Kasumi-1 (cell line): ENCODE measurements at places on chromosomes 4 and X.

GRCh38 chrX:35842674-35843073 is 44.5 kb downstream of the MAGEB16 start:
- DNase-seq = peak; percentile 87

GRCh38 chrX:108001218-108001814 is 19.1 kb upstream of the TEX13B start:
- peak; percentile 63 for DNase-seq

GRCh38 chr4:4930677-4931076 is 71.2 kb downstream of the MSX1 start:
- DNase-seq = no peak

DNA sequence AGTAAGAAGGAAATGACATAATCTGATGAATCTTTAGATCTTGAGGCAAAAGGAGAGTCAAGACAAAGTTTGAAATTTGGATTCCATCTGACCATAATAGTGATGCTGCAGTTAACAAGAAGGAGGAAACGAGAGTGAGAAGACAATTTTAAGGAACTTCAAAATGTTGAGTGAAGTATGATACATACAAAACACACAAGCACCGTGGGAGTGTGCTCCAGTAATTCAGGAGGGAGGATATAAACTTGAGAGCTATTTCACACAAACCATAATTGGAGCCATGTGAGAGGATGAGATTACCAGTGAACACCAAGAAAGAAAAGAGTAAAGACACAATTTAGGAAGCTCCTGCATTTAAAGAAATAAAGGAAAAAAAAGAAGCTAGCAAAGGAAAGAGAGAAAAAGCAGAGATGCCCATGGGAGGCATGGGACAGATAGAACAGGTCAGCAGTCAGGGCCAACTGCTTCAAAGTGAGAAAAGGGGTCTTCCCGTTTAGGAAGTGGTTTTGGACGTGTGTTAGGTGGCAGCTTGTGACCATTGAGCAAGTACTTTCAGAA is 150.7 kb upstream of the SLC7A11 start:
- DNase-seq = no peak

GRCh38 chr4:74624351-74625151 is 169.8 kb downstream of the BTC start:
- peak; percentile 56 for DNase-seq

DNA sequence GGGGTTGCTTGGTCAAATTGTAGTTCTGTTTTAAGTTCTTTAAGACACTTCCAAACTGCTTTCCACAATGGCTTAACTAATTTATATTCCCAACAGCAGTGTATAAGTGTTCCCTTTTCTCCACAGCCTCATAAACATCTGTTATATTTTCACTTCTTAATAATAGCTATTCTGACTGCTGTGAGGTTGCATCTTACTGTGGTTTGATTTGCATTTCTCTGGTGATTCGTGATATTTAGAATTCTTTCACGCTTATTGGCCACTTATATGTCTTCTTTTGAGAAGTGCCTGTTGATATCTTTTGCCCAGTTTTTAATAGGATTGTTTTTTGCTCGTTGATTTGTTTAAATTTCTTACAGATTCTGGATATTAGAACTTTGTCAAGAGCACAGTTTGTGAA is 278.6 kb upstream of the ITM2A start:
- no peak for DNase-seq

DNA sequence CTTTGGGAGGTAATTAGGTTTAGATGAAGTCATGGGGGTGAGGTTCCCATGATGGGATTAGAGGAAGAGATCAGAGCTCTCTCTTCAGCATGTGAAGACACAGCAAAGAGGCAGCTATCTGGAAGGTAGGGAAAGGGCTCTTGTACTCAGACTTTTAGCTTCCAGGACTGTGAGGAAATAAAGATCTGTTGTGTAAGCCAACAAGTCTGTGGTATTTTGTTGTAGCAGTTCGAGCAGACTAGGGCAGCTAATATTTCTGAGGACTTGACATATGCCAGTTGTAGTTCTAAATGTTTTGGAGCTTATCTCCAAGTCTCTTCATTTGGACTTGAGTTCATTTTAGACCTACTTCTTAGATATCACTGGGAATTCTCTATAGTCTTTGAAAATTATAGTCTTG is 137.3 kb upstream of the PDE5A start:
- DNase-seq = no peak

DNA sequence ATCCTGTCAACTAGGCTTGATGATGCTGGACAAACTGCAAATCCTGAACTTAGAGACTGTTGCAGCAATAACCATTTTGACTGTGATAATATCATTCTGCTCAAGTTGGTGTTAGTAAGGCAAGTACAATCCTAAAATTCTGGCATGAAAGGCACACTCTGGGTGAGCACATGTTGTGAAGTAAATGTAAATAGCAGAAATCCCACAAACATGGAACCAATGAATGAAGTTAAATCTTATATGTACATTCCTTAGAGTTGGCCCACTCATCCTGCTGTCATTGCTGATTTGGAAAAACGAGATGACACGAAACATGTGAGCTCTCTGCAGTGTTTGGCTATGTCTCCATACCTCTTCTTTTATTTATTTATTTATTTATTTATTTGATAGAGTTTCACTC is 21.0 kb downstream of the RBM47 start:
- DNase-seq = no peak

- no peak for DNase-seq
These were observed 38.6 kb downstream of the MTMR1 start for GRCh38 chrX:150731795-150732194.

- no peak for DNase-seq
These were observed 80.8 kb upstream of the RPS6KA3 start for GRCh38 chrX:20347481-20347880.

DNA sequence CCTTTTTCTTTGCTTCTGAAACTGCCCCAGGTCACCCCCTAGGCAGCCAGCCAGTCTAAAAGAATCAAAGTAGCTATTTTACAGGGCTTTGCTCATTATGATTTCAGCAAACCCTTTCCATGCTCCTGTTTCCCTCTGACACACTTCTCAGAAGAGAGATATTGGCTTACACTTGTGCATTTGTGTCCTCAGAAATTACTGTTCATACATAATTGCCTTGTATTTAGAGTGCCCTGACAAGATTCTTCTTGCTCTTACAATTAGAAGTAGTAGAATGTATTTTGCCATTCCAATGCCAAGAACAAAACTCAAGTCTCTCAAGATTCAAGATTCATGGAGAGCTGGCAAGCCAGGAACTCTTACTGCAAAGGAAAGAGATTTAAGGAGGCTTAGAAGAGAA is 531.0 kb upstream of the ZFP42 start:
- DNase-seq = no peak

GRCh38 chr4:128385683-128386304 is 98.2 kb upstream of the PGRMC2 start:
- DNase-seq = no peak

GRCh38 chrX:72029483-72030411 is 102.0 kb downstream of the RTL5 start:
- no peak for DNase-seq

DNA sequence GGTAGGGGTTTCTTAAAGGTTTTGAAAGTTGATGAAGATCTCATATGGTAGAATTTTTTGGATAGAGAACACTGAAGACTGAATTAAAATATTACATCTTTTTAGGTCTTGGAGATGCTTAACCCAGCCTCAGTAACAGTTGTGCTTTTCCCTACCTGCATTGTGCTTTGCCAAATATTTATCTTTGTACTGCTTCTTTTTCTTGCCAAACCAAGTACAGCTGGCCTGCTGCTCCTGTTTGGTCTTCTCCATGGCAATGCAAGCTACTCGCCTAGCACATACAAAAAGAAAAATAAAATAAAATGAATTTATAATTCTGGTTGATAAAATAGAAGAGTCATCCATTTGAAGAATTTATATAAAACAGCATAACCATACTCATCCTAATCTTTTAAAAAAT is 95.4 kb downstream of the NYX start:
- no peak for DNase-seq

DNA sequence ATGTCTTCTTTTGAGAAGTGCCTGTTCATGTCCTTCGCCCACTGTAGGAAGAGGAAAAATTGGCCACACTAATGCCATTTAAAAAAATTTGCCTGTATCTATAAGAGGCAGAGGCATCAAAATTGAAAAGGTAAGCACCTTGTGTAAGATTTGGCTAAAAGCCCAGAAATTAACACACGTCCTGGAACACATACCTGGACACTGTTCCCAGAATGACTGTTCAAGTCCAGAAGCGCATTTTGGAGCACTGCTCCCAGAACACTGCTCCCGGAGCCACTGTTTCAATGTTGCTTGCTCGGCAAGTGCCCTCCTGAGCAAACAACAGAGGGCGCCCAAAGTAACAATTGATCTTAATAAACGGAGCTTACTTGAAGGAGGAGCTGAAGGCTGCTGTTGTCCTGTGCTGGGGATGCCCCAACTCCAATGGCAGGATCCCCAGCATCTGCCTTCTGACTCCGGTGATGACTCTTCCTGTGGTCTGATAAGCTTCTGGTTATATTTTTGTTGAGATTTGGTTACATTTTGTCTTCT is 1958.6 kb downstream of the C4orf33 start:
- DNase-seq = no peak

DNA sequence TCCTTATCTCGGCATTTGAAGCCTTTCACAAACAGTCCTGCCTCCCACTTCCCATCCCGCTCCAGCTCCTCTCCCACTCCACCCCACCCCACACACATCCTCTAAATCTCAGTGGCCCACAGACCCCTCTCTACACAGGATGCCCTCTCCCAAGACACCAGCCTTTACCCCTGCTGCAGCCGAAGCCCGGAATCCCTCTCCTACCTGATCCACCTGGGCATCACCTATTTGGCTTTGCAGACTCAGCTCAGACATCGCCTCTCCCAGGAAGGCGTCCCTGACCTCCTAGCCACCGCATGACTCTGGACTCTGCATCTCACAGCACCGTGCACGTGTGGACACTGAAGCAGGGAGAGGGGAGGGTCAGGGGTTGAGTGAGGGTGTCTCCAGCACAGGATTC is 11.5 kb downstream of the PPP2R2C start:
- DNase-seq = no peak

DNA sequence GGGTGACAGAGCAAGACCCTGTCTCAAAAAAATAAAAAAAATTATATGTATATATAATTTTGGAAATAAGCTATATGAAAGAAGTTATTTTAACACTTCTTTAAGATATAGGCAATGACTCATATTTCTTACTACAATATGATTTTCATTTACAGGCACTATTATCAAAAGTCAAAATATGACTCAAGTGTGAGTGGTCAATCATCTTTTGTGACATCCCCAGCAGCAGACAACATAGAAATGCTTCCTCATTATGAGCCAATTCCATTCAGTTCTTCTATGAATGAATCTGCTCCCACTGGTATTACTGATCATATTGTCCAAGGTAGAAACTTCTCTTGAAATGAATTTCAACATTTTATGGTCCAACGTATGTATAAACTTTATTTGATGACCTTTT is 20.8 kb downstream of the OCIAD1 start:
- no peak for DNase-seq

- DNase-seq = no peak
These were observed 98.8 kb downstream of the SCFD2 start for GRCh38 chr4:53267026-53267425.

- DNase-seq = no peak
These were observed 30.5 kb upstream of the NAP1L5 start for GRCh38 chr4:88728146-88728545.

DNA sequence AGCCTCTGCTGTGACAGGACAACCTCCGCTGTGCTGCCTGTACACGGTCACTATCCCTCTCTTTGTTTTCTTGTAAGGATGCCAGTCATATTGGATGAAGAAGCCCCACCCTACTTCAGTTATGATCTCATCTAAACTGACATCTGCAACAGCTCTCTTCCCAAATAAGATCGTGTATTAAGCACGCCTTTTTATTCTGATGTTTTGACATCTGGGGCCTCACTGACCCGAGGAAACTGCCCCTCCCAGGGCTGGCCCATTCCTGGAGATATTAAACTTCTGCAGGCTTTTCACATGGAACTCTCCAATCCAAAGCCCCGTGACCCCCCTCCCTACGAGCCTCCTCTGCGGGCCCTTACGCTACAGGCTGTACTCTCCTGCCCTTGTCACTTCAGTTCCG is 232.0 kb downstream of the ARHGAP10 start:
- no peak for DNase-seq

- DNase-seq = no peak
These were observed 1177.6 kb downstream of the ADGRL3 start for GRCh38 chr4:62377700-62378099.

DNA sequence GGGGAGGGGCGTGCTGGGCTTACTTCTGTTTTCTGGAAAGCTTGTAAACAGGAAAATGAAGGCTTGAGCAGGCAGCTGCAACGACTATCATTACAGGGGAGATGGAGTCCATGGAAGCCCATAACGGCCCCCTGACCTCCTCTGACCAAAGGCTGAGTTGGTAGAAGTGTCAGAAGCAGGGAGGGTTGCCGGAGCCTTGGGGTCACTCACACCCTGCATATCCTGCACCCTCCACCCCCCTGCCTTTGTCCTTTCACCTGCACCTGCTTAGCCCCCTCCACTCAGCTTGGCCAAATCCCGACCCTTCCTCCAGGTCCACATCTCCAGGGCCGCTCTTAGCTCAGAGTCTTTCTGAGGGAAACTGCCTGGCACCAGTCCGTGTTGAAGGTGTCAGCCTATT is 12.5 kb upstream of the MSX1 start:
- DNase-seq = no peak

DNA sequence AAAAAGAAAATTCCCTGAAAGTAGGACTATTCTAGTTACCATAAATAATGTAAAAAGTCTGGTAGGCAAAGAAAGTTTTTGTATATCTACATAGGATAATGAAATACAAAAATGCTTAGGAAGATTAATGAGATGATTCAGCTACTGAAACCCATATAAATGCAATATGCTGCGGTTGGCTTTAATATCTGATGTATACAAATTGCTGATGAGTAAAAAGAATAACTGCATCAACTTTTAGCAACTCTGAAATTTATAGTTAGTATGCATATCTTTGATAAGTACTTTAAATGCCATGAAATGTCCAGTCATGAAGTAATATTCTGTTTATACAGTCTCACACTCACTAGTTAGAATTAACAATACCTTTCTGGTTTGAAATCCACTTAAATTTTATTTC is 404.8 kb downstream of the TLL1 start:
- no peak for DNase-seq

DNA sequence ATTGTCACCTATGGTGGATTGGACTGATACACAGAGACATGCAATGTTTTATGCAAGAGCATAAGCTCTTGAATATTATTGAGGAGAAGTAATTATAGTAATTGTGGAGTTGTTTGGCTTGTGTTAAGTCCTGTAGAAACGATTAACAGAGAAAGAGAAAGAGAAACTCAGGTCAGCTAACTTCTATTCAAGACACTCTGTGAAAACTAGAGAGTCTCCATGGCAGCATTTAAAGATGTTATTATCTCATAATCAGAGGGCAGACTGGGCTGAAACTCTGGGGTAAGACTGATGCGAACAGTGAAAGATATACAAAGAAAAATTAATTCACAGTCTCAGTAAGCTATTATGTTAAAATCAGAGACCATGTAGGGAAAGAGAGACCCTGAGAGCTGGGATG is 625.7 kb downstream of the FAT4 start:
- no peak for DNase-seq

DNA sequence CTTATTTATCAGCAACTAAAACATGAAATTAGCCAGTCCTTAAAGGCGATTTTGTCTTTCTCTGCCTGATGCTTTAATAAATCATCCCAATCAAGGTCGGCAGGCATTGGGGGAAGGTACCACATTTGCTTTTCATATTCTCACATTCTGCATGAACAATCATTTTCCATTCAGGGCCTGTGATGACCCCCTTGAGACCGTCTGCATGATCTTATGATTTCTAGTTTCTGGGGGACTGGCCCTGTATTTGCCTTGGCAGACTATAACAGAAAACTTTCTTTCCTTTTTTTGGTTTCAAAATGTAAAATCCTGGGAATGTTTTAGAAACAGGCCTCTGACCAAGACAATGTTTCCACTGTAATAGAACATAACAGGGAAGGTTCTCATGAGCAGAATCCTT is 296.8 kb downstream of the IDS start:
- no peak for DNase-seq
